ENCODE measurements at places on chromosomes 7 and 10.

DNA sequence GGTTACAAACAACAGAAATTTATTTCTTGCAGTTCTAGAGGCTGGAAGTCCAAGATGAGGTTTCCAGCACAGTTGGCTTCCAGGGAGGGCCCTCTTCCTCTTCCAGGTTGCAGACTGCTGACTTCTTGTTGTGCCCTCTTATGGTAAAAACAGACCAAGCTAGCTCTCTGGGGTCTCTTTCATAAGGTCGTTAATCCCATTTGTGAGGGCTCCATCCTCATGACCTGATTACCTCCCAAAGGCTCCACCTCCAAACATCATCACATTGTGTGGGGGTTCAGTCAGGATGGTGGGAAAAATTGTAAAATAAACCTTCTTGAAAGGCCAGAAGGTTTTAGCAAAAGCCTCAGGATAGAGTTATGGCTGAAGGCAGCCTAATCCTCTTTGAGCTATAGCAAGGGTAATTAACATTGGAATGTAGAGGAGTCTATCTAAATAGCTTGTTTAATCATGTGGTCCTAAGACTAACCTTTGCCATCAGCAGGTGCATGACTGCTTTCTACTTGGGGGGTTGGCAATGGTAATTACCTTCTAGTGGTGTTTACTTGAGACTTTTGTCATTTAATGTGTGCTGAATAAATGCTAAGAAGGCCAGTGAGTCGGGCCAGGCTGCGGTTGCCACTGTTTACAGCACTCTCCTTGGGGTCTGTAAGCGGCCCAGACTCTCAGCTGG is 80.8 kb downstream of the PPP1R17 start:
- DNase-seq: no peak

GRCh38 chr7:23353172-23353571 is 54.0 kb downstream of the MALSU1 start:
- no peak for DNase-seq

- DNase-seq: no peak
Measured at GRCh38 chr7:108316708-108317107, 139.5 kb downstream of the NRCAM start.

DNA sequence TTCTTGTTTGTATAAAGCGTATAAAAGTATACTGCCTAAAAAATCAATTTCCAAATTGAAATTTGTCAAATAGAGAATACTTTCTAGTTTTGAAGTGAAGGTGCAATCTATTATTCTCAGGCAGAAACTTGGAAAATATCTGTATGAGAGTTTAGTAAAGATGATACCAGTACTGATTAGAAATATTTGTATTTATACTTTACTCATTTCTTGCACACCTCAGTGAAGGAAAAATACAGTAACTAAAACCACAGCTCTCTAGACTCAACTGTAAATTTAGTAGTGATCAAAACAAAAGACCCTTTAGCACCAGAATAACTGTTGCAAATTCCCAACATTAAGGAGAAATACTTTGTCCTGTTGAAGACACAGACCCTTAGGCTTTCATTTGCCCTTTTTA is 71.3 kb upstream of the CYP26C1 start:
- no peak for DNase-seq

DNA sequence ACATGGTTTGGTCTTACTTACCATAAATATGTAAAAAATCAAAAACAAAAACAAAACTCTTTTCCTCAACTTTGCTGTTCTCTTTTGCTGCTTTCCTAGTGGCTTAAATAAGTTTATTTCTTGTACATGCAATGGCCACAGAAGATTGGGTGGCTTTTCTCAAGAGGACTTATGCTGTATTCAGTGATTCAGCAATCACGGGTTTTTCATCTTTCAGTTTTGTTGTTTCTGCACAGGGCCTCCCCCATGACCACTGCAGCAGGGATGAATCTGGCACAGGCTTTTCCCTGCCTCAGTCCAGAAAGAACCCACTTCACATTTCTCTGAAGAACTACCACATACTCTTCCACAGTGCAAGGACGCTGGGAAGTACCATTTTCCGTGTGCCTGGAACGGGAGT is 355.0 kb downstream of the RNLS start:
- DNase-seq: no peak

- no peak for DNase-seq
Measured at GRCh38 chr10:33331379-33331694, 3.1 kb downstream of the NRP1 start.

- peak; percentile 29 for DNase-seq
Measured at GRCh38 chr10:124648738-124649137, 95.4 kb downstream of the FAM53B start.

DNA sequence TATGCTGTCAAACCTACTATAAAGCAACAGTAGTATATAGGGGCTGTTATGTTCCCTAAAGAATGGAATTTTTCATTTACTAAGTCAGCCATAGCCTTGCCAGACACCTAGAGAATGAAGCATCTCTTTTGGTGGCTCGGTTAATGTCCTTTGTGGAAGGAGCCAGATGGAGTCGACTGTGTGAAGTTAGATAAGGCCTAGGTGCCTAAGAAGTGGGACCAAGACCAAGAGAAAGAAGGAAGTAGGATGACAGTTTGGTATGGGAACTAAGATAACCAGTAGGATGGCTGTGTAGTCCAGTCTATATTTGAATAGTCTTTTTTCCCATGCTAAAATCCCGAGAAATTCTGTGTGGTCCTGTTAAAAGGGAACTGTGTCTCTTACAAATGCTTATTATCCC is 62.2 kb downstream of the REEP3 start:
- DNase-seq: no peak

DNA sequence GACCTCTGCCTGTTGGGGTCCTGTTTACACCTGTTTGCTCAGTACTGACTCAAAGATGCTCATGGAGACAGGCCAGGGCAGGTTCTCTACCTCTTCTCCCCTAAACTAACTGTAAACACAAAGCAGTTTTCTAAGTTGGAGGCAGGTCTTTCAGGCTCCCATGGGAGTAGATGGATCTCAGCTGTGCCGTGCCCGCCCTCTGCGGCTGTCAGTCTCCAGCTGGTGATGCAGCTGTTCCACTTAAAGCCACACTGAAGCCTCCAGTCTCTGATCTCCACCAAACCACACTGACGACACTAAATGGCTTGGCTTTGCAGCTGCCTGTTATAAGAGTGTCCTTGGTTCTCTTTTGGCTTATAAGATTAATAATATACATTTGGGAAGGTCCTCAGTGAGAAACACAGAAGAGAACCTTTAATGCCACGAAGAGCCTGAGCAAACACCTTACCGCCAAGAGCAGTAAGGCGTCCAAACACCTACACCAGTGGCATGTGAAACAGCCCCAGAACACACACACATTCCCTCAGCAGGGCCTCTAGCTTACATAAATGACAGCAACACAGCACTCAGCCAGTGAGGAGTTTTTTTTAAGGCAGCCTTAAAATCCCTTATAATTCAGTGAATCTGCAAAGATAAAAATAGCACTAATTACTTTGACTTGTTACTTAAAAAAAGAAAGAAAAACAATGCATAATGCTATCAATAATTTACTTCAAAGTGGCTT is 60.4 kb upstream of the KCNIP2 start:
- no peak for DNase-seq

All from fibroblast of gingiva (primary cell).